Astrocyte (in vitro differentiated cells and primary cell): ENCODE measurements at places on chromosomes 6 and 20. TPM values are rescaled to one million over a fixed set of nuclear protein-coding genes. Genes with fewer than 3 reads are reported as not detected.
A peak's percentile ranks its signal among the peaks of the same experiment; 100 is the strongest.

PANK2 gene
- 51.5 and 59.3 TPM in 2 replicates for total RNA-seq

DNA sequence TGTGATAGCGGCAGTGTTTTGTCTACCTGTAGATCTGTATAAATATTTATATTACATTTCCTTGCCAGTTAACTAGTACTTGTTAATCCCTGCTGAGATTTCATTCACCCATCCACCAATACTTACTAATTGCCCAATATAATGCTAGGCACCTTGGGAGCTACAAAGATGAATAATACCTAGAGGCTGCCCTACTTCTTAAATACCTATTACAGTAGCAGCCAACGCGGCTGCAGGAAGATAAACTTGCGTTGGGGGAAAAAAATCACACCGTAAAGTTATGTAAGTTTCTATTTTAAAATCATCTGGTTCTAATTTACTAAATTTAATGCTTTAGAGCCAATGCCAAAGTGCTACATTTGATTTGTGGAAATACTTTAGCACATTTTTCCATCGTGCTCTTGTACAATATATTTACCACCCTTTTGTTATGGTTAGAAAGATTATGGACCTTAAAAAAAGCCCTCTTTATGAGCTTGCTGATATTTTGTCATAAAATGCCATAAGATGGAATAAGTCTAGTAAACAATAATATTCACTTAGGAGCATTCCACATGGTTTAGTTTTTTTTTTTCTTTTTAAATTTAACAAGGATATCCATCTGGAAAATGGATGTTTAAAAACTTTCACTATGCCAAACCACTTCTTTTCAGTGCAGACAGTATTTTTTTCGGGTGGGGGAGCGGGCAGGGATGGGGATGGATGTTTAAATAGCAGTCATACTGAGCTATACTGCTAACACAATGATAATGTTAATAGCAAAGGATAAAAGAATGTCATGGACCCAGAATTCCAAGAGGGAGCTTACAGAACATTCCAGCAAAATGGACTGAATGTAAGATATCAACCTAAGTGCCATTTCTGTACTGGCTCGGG, 13.2 kb upstream of the NEDD9 start:
- no peak for DNase-seq

- DNase-seq: no peak
These were observed 105.6 kb downstream of the DCDC2 start for GRCh38 chr6:24252280-24252679.

DNA sequence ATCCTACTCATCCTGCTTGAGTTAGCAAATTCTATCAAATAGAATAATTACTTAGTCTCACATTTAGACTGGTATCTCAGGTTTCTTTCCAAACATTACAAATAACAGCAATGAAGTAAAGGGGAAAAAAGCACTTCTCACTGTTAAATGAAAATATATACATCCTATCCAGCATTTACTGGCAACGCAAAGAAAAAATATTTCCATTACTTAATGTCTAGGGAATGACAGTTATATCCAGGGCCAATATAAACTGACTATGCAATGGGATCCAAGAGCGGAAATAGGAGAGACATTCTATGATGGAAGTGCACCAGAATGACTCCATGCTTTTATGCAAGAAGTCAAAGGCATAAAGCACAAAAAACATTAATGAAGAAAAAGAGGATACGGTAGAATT, 60.3 kb downstream of the ME1 start:
- no peak for DNase-seq

RAD21L1 gene
- 0.34 TPM in 1 of 2 replicates, not detected in the other for total RNA-seq

GABRR2 gene
- total RNA-seq: 0.34 and 0.61 TPM in 2 replicates

QRSL1 gene
- 9.8 and 11.5 TPM in 2 replicates for total RNA-seq

DNA sequence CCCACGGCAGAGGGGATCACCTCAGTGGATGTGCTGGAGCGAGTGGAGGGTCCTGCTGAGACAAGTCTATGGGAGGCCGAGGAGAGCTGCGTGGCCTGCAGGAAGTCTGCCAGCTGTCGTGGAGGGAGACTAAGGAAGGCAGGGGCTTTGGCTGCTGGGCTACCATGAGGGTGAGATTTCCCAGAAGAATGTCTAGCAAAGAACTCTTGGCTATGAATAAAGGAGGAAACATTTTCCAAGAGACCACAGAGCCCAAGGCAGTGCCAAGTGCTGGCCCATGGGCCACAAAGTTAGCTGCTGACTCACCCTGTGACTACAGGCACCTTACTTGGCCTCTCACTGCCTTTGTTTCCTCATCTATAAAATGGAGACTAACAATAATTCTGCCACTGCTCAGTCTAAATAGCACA, 73.4 kb downstream of the PRDM1 start:
- peak; percentile 98 for DNase-seq

DNA sequence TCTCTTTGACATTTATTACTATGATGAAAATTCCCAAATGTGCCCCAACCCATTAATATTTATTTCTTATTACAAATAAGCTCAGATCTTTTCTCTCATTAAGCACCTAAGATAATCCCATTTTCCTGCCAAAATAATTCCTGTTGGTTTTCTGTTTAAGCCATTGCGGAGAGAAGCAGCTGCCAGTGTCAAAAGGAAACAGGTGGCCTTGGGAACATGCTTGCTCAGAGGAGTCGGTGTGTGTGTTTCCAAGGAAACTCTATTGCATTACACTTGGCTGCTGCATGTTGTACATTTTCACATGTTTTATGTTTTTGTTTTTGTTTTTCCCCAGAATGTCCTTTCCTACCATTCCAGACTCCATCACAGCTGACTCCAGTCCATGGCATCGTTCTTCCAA, 56.4 kb downstream of the CD24 start:
- DNase-seq: no peak

BCKDHB gene
- 18.4 and 22.4 TPM in 2 replicates for total RNA-seq

TGM2 gene
- total RNA-seq: 48.2 and 98.9 TPM in 2 replicates

DNA sequence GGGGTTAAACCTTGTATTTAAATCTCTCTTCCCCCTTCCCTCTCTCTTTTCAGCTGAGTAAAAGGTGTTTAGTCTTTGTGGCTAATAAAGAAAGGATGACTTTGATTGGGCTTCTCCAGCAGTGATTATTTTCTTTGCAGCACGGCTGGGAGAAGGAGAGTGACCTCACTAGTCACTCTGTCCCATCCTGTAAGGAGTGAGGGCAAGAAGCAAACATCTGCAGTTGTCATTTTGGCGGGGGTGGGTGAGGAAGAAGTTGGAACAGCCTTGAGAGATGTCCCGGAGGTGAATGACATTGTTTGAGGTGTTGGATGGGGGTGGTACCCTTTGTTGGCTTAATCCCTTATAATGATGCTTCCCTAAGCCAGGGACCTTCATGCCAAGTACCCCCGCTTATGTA, 223.6 kb downstream of the EYA2 start:
- no peak for DNase-seq

- peak; percentile 60 for DNase-seq
These were observed 74.4 kb upstream of the TBC1D7 start for GRCh38 chr6:13402711-13403110.

DNA sequence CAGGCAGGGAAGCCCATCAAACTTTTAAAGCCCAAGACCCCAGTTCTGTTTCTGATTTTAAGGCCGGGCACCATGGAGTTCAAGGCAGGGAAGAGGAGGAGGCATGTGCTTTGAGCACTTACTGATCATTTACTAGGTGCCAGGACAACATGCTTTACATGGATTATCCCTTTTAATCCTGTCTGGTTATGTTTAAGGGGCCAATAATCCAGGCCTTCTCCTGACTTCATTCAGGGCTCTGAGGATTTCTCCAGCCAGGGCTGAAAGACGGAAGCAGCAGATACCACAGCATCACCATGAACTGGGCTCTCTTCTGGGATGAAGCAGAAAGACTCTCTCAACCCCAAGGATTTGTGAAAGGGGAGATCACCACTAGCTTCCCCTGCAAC, 4.1 kb downstream of the CCND3 start:
- no peak for DNase-seq

GJA1 gene
- 433 and 443 TPM in 2 replicates for total RNA-seq

GRCh38 chr6:40492187-40492586, 95.0 kb downstream of the LRFN2 start:
- DNase-seq: no peak

GRCh38 chr6:75946146-75946831, 126.2 kb downstream of the IMPG1 start:
- DNase-seq: no peak

KLHDC3 gene
- 67.4 and 69.6 TPM in 2 replicates for total RNA-seq

GRCh38 chr6:147693181-147693580, 184.7 kb downstream of the SAMD5 start:
- no peak for DNase-seq

- DNase-seq: peak; percentile 81
These were observed 80.6 kb downstream of the FNDC1 start for GRCh38 chr6:159249752-159250151.

UST gene
- 15.3 and 18.0 TPM in 2 replicates for total RNA-seq

LPA gene
- not detected in 2 replicates for total RNA-seq

PGC gene
- not detected in 2 replicates for total RNA-seq

DNA sequence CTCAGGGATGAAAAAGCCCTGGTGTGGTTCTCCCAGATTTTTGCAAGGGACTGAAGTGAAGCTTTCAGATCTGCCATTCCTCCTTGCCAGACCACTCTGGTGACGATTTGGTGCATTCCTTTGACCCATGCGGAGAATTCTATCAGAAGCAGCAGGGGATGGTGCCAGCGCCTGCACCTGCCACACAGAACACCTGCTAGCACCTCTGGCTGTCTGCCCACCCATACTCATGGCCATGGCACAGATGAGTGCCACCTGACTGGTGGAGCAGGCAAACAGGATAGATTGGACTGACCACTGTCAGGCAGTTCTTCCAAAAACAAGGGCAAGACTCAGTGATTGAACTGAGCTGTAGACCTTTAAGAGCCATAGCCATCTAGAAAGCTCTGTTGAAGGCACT, 107.1 kb downstream of the CDYL start:
- DNase-seq: no peak

- no peak for DNase-seq
These were observed 1.5 kb upstream of the TMEM200A start for GRCh38 chr6:130364224-130364780.

C6orf163 gene
- 1.6 and 2.9 TPM in 2 replicates for total RNA-seq

- DNase-seq: no peak
These were observed 49.8 kb upstream of the HEY2 start for GRCh38 chr6:125699591-125699990.

ARMC12 gene
- total RNA-seq: 0.25 TPM in 1 of 2 replicates, not detected in the other

GRCh38 chr20:1376408-1377270, 16.2 kb downstream of the FKBP1A start:
- no peak for DNase-seq

DNA sequence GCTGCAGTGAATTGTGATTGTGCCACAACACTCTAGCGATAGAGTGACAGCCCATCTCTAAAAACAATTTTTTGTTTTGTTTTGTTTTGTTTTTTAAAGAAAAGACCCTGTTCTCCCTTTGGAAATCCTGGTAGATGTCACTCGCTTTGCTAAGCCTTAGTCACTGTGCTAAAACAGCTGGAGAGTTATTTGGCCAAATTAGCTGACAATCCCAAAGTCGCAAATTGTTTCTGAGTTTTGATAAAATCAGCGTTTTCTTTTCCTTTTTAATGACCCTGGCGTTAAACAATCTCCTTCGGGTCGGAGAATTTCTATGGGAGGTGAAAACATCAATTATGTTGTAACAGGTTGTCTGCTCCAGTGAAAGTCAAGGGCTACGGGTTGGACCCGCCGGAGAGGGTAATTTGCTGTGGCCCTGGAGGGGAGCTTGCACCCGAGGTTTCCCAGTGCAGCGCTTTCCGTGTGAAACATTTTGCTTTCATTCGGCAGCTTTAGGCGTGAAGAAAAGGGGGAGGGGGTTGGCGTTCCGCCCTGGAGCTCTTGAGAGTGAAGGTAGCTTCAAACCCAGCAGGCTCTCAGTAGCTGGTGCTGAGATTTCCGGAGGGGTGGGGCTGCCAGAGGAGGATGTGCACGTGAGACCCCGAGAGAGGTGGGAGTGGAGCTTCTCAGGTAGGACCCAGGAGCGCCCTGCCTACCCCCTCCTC, 296.6 kb downstream of the PHACTR1 start:
- no peak for DNase-seq

APCDD1L gene
- total RNA-seq: 16.4 and 23.3 TPM in 2 replicates

GRCh38 chr6:158376631-158377081, 64.4 kb downstream of the TULP4 start:
- DNase-seq: peak; percentile 90

DNA sequence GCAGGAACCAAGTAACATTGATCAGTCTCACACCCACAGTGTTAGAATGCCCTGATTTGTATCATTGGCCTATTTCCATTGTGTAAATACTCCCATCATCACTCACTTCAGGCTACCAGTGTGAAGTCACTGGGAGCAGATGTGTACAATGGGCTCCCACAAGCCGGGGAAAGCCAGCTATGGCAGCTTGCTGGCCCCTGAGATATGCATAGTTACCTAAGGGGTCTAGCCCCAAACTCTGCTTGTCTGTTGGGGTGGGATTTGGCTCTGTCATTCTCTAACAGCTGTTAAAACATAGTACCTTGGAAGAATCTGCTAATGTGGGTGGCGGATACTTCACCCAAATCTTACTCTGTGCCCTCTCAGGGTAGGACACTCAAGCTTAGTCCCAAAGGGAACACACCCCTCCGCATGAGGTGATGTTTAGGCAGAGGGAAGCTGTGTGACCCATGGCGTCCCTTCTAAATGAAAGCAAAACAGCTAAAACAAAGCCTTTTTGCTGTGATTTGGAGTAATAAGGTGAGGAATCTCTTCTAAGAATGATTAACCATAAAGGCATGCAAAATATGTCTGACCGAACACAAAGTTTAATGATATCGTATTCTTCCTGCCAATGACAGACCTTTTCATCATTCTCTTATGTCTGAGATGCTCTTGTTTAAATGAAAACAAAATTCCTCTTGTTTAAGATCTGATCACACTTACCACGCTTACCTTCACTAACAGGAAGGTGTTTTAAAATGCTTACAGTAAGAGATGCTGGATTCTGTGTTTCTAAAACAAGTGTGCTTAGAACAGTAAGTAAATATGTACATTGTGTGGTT, 45.9 kb upstream of the PXDC1 start:
- DNase-seq: peak; percentile 93

- no peak for DNase-seq
These were observed 51.0 kb downstream of the TFAP2A start for GRCh38 chr6:10363911-10364310.

DAAM2 gene
- total RNA-seq: 38.4 and 50.3 TPM in 2 replicates

TPD52L1 gene
- total RNA-seq: 32.4 and 32.8 TPM in 2 replicates

GRCh38 chr6:32664827-32665362, 1.6 kb downstream of the HLA-DQB1 start:
- no peak for DNase-seq
